ENCODE measurements at places on chromosomes 3 and 15. TPM values are rescaled to one million over a fixed set of nuclear protein-coding genes. Genes with fewer than 3 reads are reported as not detected.

DNA sequence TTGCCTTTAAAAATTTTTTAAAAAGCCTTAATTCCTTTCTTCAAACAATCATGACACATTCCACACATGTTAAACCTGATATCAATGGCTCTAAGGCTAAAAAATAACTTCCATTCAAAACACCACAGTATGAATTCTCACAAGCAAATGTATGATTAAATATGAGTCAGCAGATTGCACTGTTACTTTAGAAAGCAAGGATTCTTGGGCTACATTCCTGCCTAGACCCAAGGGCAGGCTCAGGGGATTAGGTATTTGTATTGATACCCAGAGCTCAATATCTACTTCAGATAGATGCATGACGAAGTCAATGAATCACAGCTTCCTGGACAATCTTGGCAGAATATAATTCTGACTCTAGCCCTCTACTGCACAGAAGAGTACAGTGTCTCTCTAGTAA is 65.7 kb downstream of the RARB start:
- DNase-seq = peak; percentile 38
- no peaks in the 10 kb centered on the region for H3K4me1 ChIP-seq
- no peak overlapping the region for H3K4me3 ChIP-seq
- H3K27ac ChIP-seq = no peak overlapping the region
- no peaks in the 10 kb centered on the region for H3K27me3 ChIP-seq

The HTR3E gene
- not detected for total RNA-seq

GRCh38 chr3:13333236-13333897 is 86.8 kb downstream of the NUP210 start:
- H3K4me1 ChIP-seq = no peaks in the 10 kb centered on the region
- no peaks in the 10 kb centered on the region for H3K36me3 ChIP-seq
- H3K27ac ChIP-seq = no peak overlapping the region
- DNase-seq = no peak
- H3K27me3 ChIP-seq = peaks cover 10% of the 10 kb centered on the region

- no peaks in the 10 kb centered on the region for H3K36me3 ChIP-seq
- no peak overlapping the region for H3K4me3 ChIP-seq
- no peak overlapping the region for H3K27ac ChIP-seq
- H3K4me1 ChIP-seq = peaks cover 7% of the 10 kb centered on the region
- H3K27me3 ChIP-seq = no peaks in the 10 kb centered on the region
Observed at GRCh38 chr3:30964612-30965011, 70.2 kb upstream of the GADL1 start.

The PDZRN3 gene
- total RNA-seq = 35.6 TPM

GRCh38 chr3:149599236-149599635 is 58.6 kb downstream of the WWTR1 start:
- H3K27ac ChIP-seq = no peak overlapping the region
- DNase-seq = no peak
- H3K27me3 ChIP-seq = no peaks in the 10 kb centered on the region
- peaks cover 27% of the 10 kb centered on the region for H3K4me1 ChIP-seq

The DISP2 gene
- 0.13 TPM for total RNA-seq

The PRR20G gene
- not detected for total RNA-seq

DNA sequence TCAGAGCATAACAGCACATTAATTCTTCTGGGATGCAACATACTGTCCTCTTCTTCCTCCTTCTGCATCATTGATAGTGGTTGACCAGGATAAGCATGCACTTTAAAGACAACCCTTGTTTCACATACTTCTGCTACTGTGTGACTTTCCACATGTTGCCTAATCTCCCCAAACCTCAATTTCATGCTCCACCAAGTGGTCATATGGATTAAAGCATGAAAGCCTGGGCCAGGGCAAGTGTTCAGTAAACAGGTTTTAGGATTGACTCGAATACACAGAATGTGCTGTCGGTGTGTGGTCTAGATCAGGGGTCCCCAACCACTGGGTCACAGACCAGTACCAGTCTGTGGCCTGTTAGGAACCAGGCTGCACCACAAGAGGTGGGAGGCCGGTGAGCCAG is 22.5 kb upstream of the BFSP2 start:
- H3K36me3 ChIP-seq = no peaks in the 10 kb centered on the region
- no peak overlapping the region for H3K4me3 ChIP-seq
- no peaks in the 10 kb centered on the region for H3K4me1 ChIP-seq
- H3K27ac ChIP-seq = no peak overlapping the region
- DNase-seq = peak; percentile 66

The TPRG1 gene
- total RNA-seq = not detected

DNA sequence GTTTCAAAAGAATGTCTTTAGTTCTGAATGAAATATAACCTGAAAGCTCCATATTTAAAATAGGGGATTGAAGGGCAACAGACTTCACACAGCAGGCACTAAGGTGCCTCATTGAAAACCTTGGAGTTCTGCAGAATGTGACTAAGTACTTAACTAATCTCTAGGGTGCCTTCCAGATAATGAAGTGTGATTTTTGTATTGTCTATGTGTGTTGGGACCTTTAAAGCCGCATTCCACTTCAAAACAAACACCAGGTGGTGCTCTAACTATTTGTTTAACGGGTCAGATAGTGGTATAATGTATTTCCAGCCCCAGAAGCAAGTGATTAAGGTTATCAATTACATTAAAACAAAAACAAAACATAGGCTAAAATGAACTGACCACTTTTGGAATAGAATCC is 28.0 kb downstream of the TFG start:
- H3K4me3 ChIP-seq = no peak overlapping the region
- H3K4me1 ChIP-seq = no peaks in the 10 kb centered on the region
- peak; percentile 56 for DNase-seq
- no peaks in the 10 kb centered on the region for H3K27me3 ChIP-seq
- peaks cover 89% of the 10 kb centered on the region for H3K36me3 ChIP-seq
- no peak overlapping the region for H3K27ac ChIP-seq

DNA sequence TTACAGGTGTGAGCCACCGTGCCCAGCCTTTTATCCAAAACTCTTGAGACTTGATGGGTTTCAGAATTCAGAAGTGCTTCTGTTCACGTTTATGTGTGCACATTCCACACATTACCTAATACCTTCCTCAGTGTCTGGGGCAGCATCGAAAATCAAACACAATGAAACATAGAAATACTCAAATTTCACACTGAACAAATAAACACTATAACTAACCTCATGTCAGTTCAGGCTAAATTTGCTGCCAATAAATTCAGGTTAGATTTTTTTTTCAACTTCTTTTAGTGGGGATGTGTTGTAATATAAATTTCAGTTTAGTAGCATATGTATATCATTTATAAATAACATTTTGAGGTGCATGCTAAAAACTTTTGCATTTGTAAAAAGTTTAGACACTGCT is 2.8 kb downstream of the EIF2AK4 start:
- no peak overlapping the region for H3K4me3 ChIP-seq
- no peak overlapping the region for H3K27ac ChIP-seq
- no peaks in the 10 kb centered on the region for H3K27me3 ChIP-seq
- no peak for DNase-seq

GRCh38 chr15:28921919-28922706 is 36.3 kb downstream of the APBA2 start:
- no peak for DNase-seq
- H3K4me1 ChIP-seq = no peaks in the 10 kb centered on the region
- no peaks in the 10 kb centered on the region for H3K36me3 ChIP-seq
- no peak overlapping the region for H3K4me3 ChIP-seq
- no peak overlapping the region for H3K27ac ChIP-seq

The RNU6-1 gene
- total RNA-seq = not detected

Measured in GM23248 (cell line).